ENCODE measurements at places on chromosomes 5 and 9.

DNA sequence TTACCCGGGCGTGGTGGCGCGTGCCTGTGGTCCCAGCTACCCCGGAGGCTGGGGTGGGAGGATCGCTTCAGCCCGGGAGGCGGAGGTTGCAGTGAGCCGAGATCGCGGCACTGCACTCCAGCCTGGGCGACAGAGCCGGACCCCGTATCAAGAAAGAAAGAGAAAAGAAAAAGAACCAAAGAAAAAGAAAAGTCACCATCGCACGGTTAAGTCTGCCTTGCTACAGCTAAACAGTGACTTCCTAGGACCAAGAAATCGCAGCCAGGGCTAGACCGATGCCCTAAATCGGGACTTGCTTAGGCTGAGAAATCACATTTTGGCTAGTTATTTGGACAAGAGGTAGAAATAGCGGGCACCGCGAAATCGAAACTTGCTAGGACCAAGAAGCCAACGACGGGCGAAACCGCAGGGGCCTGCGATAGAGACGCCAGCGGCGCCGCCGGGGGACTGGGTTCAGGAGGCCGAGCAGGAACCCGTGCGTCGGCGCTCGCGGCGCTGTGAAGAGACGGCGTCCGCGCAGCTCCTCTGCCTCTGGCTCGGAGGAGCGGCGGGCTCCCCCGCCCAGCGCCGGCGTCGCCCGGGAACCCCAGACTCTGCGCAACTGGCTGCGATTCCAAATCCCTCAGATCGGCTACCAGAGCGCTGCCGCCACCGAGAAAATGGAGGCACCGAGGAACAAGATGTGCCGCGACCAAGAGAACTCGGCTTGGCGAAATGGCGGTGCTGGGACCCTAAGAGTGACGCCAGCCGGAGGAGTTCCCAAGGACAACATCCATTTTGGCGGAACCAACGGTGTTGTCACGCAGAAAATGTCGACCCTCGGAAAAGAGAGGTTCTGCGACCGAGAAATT is 26.1 kb upstream of the ANXA2R start:
- DNase-seq, result peak; percentile 68

DNA sequence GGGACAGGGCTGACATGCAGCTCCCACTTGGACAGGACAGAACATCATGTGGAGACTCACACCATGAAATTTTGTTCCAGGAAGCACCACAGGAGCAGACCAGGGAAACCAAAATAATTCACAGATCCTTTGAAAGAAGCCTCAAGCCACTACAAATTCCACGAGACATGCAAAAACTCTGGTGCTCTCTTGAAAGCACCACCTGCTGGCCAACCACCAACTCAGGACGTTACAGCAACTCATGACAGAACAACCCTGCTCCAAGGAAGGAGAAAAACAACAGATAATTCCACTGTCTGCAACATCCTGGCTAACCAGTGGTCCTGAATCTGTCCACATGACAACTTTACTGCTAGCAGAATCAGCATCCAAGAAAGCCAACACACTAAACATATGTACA is 516.0 kb downstream of the SPATA31D1 start:
- DNase-seq, result no peak

- no peak for DNase-seq
These were observed 152.1 kb downstream of the GNA14 start for GRCh38 chr9:77495834-77496671.

DNA sequence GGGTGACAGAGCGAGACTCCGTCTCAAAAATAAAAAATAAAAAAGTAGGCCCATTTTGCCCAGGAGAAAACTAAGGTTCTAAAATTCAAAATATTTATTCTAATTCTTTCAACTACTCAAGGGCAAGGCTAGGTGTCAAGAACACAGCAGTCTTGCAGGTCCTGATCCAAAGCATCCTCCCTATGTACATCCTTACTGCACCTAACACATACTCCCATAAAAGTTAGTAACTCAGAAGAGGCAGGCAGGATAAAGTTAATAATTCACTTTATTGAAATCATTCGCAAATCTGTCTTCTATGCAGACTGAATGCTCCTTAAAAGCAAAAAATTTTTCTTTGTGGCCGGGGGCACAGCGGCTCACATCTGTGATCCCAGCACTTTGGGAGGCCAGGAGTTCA is 11.1 kb downstream of the GOLPH3 start:
- DNase-seq, result no peak

- DNase-seq, result no peak
These were observed 341.4 kb upstream of the PRR16 start for GRCh38 chr5:120122703-120123102.

DNA sequence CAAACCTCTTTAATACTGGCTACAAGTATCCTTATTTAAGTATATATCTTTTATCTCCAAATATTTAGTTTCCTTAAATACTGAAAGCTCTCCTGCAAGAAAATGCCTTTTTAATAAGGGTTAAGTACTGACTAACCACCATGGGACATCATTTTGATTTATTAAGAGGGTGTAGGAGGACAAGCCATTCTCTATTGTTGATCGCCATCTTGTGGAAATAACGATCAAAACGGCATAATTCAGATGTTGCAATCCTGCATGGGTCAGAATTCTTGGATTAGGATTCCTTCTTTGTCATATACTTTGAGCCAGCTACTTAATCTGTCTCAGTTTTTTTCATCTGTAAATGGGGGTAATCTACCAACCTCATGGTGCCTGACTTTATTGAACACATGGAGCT is 28.7 kb upstream of the C5orf46 start:
- peak; percentile 58 for DNase-seq

- DNase-seq, result peak; percentile 66
These were observed 291.8 kb upstream of the DAB2 start for GRCh38 chr5:39716532-39717028.

- peak; percentile 35 for DNase-seq
These were observed 3.0 kb upstream of the ERBIN start for GRCh38 chr5:65923339-65923738.

DNA sequence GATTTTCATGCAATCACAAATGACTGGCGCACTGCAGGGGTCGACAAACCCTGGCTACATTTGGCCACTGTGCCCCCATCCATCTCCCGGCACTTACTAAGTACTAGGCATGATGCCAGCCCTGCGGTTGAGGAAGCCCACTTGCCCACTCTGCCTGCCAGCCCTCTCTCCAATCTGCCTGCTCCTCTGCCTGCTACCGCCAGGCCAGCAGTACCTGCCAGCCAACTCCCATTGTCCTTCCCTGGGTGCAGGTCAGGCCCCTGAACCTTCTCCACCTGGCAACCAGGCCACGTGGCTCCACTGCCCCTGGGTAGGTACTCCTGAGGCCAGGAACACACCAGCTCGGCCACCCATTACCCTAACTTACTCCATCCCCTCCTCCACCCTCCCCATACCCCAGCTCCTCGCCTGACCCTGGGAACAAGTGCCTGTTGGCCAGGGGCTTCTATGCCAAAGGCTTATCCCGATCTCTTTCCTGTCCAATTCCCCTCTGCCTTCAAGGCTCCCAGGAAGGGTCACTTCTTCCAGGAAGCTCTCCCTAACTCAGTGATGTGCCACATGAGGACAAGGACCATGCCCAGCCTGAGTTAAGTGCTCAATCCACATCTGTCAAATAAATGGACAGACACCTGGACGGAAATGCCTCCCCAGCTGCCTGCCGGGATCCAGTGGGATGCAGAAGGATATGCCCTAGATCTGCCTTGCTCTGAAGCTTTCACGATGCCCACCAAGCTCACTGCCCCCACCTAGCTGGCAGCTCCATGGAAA is 6.6 kb downstream of the EEIG1 start:
- no peak for DNase-seq

DNA sequence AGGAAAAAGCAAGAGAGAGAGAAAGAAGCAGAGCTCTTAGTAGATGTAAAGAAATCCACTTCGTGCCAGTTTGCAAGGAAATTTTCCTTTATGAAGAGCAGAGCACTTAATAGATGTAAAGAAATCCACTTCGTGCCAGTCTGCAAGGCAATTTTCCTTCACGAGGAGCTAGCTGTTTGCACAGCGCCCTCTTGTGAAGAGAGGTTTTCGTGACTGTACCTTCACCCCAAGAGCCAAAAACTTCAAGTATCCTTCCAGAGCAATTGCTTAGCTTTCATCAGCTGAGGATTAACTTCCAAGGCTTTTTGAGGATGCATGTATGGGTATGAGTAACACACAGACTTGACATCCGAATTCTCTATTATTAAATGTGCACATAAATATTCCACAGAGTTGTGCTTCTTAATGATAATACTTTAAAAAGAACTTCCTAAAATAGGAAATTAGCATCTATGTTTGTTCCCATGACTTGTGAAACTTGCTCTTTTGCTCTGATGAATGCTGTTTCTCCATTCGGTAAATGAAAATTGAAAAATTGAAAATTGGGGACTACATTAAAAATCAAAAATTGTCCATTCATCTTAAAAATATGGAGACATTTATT is 525.6 kb downstream of the PDE4D start:
- peak; percentile 46 for DNase-seq

GRCh38 chr9:88065619-88066018 is 72.7 kb downstream of the SPATA31C2 start:
- DNase-seq, result no peak

DNA sequence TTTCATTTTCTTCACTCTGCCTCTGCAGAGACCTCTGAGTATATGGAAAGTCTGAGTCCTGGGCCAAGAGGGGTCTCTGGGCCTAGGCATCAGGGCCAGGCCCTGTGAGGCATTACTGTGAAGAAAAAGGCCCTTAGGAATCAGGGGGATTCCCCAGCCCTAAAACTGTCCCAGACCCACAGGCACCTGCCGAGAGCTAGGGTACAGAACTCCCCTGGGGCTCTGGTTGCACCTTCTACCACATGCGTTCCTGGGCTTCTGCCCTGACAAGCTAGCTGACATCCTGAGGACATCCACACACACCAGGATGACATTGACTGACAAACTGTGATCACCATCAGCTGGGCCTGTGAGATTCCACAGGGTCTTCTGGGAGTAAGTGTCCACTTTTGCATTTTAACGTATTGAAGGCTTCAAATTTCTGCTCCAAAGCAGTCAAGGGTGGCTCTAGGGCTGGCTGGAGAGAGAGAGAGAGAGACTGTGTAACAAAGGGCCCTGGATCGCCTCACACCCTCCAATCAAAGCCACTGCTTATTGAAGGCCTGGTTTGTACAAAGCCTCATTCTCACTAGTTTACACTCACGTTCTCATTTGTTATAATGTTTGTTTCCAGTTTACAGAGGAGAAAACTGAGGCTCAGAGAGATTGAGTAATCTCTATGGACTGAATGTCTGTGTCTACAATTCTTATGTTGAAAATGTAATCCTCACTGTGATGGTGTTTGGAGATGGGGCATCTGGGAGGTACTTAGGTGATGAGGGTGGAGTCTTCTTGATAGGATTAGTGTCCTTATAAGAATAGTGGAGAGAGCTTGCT is 45.1 kb downstream of the TGFBI start:
- DNase-seq, result no peak

DNA sequence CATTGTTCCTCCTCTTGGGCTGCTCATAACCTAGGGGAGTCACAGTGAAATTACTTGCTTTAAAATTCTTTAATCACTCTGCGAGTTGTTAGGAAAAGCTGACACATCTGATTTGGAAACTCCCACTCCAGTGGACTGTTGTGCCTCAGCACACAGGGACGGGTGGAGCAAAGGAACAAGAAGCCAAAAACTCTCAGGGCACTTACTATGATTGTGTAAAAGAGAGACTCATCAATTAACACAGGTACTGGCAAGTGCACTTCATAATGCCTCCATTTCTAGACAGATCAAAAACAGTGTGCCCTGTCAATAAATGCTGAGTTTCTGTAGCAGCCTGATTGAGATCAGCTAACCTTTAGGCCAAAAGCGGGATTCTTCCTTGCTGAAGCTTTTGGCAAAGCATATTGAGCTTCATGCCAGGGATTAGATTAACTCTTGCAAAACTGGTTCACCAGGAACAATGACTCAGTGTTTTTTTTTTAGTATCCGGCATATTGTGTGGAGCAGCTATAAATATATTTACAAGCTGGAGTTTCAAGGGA is 55.9 kb downstream of the TMC1 start:
- no peak for DNase-seq

DNA sequence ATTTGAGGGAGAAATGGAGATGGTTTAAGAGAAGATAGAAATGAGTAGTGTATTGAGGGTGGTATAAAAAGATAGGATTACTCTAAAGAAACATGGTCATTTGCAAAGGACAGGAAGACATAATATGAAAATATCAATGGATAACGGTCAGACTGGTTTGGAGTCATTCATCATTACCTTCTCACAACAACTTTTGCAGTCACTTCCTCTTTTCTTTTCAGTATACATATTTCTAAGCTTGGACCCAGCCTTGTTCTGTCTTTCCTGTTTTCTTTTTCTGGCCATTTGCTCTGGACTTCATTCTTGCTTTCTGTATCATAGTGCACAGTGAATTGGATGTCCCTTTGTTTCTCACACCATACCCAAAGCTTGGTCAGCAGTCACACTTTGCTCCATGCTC is 966.5 kb upstream of the TYRP1 start:
- no peak for DNase-seq

GRCh38 chr5:102249381-102249780 is 46.7 kb downstream of the SLCO4C1 start:
- DNase-seq, result no peak

GRCh38 chr9:93918061-93918460 is 37.1 kb downstream of the BARX1 start:
- DNase-seq, result no peak

Data from SW480 (cell line).